ENCODE measurements at places on chromosomes 16 and 17.
A peak's percentile ranks its signal among the peaks of the same experiment; 100 is the strongest.

DNA sequence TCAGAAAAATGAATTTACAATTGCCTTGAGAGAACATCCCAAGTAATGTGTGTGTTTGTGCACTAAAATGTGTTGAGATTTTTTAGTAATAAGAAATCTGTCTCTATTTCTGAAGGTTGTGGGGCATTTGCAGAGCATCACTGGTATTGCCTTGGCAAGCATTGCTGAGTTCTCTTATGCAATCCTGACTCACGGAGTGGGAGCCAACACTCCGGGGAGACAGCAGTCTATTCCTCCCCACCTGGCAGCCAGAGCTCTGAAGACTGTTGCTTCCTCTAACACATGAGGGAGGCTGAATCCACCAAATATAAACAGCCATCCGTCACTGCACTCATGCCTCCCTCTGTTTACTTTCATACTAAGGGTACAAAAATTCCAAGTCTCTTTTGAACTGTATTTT lies 10.6 kb downstream of the CNTD1 start:
- DNase-seq, result no peak

DNA sequence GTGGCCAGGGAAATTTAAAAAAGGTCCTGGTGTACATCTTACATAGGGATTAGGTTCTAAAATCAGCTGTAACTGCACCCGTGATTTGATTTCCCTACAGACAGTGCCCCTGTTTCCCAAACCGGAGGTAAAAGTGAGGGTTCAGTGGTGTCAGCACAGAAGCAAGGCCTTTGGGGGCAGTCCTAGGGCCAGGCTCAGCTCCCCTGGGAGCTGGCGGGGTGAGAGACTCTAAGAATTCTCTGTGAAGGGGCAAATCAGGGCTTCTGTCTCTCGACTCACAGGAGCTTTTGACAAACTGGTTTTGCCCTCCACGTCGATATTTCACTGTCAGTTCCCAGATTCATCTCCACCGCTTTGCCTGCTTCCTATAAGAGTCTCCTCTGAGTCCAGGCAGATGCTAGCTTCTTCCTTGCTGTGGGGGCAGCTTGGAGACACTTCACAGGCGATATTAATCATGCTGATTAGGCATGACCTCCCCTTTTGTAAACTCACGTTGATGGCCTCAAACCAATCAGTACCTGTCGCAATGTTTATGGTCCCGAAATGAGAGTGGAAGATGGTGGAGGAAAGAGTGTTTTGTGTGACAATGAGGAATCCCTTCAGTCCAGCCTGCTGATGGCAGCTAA lies 234.2 kb upstream of the TOX3 start:
- no peak for DNase-seq

DNA sequence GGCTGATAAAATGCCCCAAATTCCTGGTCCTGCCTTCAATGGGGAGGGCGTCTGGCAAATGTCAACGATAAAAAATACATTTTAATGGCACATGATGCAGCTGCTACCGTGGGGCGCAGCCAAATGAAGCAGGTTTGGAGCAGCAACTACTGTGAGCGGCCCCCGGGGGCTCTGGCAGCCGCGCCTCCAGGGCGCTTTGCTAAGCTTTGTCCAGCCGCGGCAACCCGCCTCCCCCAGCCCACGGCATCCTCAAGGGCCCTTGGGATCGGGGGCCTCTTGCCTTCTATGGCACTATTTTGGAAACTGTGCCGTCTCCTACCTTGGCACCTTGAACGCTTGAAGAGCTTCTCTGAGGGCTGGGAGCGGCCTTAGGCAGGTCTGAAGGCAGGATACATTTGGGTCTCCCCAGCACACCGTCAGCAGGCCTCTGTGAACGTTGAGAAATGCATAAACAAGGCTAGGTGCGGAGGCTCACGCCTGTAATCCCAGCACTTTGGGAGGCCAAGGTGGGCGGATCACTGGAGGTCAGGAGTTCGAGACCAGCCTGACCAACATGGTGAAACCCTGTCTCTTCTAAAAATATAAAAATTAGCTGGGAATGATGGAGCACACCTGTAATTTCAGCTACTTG lies 25.1 kb downstream of the TBX4 start:
- no peak for DNase-seq

GRCh38 chr17:72388765-72389473 lies 268.1 kb downstream of the SOX9 start:
- peak; percentile 89 for DNase-seq

- peak; percentile 40 for DNase-seq
Observed at GRCh38 chr16:57048095-57048494, 44.3 kb upstream of the CPNE2 start.

DNA sequence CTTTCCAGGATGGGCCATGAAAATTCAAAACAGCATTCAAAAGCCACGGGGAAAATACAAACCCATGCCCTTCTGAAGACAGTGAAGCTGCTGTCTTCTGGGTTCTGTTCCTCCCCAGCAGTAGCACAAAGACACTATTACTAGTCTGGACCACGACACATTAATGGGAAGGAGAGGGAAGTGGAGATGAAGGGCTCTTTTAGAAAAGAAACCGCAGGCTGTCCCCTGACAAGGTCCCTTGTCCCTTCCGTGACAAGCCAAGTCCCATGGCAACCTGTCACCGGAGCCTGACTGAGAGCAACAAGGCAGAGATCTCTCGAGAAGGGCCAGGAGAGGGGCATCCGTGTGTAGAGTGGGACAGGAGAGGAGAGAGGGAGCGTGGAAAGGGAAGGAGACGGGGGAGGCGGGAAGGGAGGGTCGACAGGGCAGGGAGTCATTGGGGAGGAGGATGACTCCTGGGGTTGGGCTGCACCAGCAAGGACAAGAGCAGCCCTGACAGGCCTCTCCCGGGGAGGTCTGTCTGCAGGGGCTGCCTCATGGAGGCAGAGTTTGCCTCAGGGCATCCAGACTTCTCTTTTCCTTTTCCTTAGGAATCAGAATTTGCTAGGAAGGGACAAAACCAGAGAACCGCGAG lies 436.2 kb downstream of the SLC39A11 start:
- no peak for DNase-seq

DNA sequence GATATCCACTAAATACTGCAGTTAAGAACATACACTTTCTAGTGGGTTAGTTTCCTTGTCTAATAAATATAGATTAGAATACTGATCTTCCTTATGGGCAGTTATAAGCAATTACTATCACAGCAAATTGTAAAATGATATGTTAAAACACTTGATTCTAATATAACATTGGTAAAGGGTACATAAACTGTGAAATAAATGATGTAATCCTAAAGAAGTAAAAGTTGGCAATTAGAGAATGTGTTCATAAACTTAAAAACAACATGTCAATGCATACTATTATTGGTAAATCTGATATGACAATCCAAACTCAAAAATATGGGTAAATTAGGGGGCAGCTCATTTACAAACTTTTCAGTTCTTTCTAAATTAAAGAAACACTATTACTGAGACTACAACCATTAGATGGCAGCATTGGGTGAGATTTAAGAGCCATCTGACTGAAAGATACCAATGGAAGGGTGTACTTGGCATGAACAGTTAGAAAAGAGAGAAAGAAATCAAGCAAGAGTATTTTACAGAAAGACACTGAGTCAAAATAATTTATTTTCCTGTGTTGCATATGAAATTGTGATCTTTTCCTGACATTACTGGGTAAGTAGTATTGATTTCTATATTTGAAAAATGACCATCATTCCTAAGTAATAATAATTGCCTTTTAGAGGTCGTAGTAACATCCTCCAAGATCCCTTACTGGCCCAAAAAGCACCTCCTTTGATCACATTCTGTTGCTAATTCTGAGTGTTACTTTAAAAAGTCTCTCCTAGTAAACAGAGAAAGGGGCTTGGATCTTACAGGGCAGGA lies 119.6 kb downstream of the SPAG9 start:
- DNase-seq, result peak; percentile 78

DNA sequence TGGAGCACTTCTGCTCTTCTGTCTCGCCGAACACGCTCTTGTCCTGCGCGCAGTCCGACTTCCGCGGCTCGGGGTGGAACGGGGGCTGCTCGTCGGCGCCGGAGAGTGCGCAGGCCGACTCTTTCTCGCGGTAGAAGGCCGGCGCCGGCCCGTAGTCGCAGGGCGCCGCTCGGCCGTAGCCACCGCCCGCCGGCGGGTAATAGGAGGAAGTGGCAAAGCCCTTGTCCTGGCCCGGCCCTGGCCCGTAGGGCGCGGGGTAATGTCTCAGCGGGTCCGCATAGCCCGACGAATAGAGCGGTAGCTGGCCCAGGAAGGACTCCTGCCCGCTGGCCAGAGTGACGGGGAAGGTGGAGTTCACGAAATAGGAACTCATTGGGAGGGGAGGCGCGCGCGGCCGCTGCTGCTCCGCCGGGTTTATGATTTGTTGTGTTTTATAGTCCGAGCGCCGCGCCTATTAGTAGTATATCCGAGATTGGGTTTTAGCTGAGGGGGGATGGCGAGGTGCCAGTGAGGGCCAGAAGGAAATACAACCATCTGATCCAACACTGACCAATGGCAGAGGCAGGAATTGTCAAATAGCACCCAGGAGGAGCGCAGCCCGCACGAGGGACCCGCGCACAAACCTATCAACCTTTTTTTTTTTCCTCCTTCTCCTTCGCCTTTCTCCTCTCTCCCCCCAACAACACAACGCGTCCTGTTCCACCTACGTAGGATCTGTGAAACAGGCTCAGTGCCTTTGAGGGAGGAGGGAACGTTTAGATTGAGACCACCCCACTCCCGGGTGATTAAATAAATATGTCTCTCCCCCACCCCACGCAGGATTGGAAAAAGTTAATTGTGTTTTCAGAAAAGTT lies 4.4 kb upstream of the HOXB5 start:
- peak; percentile 34 for DNase-seq

GRCh38 chr16:54351171-54351570 lies 64.6 kb upstream of the IRX3 start:
- no peak for DNase-seq
